ENCODE measurements at places on chromosomes 5 and 9.

DNA sequence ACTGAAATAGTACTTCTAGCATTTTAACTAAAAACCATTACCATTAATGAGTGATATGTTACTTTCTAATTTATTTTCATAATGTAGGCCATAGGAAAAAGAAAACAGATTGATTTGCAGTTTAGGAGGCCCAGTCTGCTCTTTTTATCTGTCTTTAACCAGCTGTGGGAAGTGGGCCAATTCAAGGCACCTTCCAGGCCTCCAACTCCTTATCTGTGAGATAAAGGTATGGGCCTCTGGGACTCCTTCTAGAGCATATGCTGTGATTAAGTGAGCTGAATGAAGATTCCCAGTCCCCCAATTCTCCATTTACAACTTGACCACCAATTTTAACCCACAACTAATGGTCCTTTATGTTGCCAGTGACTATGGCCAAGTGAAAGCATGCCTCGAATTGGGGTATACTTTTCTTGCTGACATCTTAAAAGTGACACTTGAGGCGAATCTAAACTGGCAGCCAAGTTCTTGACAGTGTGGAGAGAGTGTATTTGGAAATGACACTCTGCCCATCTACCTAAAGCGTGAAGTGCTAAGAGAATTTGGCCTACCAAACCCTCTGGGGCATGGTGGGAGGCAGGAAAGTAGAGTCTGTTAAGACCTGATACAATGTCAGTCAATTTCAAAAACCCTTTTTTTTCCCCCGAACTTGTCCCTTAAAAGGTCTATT, 88.3 kb downstream of the PIK3R1 start:
- DNase-seq, result no peak

GRCh38 chr9:20659474-20659967, 24.5 kb upstream of the FOCAD start:
- DNase-seq, result no peak

DNA sequence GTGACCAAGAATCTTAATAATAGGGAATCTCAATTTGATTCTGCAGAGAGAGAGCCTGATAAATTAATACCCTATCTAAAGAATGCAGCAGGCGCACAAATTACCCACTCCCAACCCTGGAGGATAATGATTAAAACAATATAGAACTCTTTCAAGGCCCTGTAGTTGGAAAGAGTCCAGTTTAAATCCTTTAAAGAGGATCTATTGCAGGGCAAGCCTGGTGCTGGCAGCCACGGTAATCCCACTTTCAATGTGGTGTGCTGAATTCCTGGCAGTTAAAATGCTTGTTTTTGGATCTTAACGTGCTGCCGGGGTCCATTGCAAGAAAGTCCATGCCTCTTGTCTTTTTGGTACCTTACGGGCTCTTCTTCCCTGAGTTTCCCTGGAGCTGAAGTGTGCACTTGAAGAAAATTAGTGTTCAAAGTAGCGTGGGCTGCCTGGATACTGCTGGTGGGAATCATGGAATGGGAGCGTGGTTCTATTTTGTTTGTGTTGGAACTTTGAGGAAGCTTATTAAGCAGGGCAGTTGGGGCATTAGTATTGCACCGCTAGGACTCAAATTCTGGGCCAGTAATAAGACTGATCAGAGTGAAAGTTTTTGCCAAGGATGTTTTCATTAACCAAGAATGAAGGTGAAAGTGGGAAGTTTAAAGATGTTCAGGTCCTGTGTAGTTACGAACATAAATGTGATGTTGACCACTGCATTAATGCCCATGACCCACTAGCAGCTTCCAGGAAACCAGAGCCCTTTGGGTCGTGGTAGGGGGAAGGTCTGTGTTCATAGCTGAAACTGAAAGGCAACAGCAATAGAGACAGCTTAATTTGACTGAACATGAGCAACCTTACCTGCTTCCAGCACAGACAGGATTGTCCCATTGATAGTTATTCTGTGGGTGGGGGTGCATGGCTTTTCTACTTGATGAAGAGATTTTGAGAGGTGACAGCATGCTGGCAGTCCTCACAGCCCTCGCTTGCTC, 20.8 kb downstream of the MARCHF6 start:
- DNase-seq, result no peak

DNA sequence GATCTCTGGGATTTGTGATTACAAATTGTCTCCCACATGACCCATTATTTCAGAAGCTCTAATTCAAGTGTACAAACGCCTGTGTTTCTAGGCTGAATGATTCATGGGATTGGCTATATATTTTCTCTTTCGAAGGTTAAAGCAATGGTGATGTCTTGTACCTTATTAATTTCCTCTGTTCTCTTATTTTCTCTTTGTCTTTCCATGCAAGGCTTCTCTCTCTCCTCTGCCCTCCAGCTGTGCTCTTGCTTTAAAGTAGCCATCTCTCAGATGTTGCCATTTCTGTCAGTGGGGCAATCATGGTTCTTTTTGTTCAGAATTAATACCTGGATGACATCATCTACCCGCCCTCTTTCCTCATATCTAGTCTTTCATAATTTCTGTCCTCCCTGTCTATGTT, 184.3 kb upstream of the ATP10B start:
- DNase-seq, result no peak

- no peak for DNase-seq
Measured at GRCh38 chr5:74767579-74767913, 497 bp downstream of the NSA2 start.

Measured in naive thymus-derived CD4-positive, alpha-beta T cell (primary cell).